ENCODE measurements at places on chromosomes 1 and 21.

- no peak for DNase-seq
Measured at GRCh38 chr21:45715441-45715840, 71.9 kb downstream of the PCBP3 start.

DNA sequence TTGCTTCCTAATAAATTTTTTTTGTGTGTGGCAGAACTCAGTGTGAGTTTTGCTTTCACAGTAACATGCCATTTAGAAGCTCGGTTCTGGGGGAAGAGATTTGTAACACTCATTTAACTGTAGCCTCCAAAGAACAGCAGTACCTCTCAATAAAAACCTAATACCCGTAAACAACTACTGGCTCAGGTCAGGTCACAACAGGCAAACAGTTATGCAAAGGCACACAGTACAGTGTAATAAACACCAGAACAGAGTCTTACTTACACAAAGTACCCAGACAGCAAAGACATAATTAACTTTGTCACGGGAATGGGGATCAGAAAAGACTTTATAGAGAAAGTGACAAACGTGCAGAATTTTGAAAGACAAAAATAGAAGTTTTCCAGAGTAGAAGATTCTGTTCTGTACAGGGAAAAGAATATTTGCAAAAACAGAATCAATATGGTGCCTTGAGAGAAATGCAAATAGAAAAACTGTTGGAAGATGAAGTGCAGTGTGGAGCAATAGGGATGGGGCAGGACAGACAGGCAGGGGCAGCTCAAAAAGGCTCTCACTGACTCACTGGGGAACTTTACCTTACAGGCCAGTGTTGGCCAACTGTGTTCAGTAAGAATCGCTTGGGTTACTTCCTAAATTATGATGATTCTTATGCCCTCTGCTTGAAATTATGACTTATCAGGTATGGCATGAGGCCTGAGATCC, 38.8 kb downstream of the EGLN1 start:
- no peak for DNase-seq

DNA sequence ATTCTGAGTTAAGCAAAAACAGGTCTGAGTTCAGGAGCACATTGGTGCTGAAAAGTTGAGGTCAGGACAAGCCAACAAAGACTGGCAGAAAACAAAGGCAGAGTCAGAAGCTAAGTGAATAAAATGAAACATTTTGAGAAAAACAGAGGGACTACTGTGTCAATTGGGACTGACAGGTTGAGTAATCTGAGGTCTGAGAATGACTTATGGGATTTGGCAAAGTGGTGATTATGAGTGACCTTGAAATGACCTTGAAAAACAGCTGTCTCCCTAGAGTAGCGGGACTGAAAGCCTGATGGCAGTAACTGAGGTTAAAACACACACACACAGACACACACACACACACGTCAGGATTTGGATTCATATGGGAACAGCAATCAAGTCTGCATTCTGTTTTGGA, 8.8 kb upstream of the COG2 start:
- DNase-seq, result no peak

DNA sequence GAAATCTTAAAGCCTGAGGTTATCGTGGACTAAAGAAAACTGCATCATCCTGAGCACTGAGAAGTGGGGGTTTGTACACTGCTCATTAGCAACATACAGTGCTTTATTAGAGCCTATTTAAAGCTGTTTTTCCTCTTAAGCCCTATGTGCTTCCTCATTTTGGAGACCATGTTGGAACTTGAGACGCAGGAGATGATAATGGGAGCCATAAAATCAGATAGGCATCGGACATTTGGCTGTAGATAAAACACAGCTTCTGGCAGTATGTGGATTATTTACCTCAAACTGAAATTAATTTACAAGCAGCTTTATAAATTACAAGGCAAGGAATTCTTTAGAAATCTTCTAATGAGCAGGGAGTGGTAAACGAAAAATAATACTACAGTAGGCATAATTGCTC, 147.7 kb upstream of the IVNS1ABP start:
- DNase-seq, result no peak

DNA sequence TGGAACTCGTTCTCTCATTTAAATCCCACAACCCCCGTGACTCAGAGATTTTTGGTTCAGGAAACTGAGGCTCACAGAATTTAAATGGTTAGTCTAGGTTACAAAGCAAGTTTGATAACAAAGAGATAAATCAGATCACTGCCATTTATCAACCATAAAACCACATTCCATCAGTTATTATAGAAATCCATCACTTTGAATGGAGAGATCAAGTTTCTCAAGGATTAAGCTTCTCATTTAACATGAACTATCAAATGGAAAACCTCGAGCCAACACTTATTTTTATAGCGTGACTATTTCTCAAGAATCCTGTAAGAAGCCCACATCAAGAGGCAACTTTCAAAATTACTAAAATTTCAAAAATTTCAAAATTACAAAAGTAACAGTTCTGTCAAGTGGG, 11.9 kb downstream of the WLS start:
- no peak for DNase-seq

DNA sequence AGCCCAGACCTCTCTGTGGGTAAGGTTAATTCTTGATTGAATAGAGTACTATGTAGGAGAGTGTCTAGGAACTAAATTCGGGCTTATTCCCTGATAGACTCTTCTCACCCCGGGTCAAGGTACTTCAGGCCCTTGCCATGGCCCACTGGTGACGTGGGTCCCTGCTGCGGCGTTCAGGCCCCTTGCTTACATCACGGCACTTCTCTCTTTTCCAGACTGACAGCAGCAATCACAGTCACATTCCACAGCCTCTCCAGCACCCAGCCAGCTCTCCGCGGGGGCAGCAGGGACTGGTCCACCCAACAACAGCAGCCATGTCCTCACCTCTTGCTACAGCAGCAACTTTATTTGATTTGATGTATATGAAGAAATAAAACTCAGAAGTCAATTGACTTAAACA, 401.2 kb upstream of the VAMP3 start:
- DNase-seq, result no peak

GRCh38 chr1:158200527-158200926, 19.8 kb downstream of the CD1D start:
- no peak for DNase-seq

GRCh38 chr1:152884966-152885624, 7.0 kb downstream of the SMCP start:
- DNase-seq, result no peak

GRCh38 chr1:156910309-156910782, 10.1 kb upstream of the LRRC71 start:
- DNase-seq, result no peak

GRCh38 chr1:95380909-95381308, 146.9 kb downstream of the RWDD3 start:
- DNase-seq, result no peak

DNA sequence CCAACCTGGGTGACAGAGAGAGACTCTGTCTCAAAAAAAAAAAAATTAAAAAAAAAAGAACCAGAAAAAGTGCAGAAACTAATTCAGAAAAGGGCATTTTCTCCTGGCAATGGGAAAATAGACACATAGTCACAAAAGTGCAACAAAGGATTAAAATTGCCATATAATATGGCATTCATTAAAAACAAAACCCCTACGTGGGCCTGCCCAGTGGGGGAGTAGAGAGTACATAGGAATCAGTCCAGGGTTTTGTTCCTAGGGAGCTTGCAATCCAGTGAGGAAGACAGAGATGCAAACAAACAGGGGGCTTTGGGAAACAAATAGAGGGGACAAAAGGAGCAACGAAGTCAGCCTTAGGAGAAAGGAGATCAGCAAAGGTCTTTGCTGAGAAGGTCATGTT, 4.5 kb upstream of the TRABD2B start:
- DNase-seq, result no peak

DNA sequence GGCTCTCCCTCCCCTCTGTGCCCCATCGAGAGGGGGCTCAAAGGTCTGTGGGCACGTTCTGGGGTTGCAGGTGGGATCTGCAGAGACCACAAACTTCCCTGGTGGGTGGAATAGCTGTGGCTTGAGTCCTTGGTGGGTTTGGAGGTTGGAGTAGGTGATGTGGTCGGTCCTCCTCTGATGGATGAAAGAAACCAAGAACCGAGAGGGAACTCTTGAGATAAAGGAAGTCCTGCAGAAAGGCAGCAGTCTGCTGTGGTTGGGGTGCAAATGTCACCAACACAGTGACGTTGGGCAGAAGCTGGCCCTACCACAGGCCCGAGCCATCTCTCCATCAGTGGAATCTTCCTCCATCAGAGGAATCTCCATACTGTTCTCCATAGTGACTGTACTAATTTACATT, 171.8 kb downstream of the FCRL5 start:
- DNase-seq, result no peak

DNA sequence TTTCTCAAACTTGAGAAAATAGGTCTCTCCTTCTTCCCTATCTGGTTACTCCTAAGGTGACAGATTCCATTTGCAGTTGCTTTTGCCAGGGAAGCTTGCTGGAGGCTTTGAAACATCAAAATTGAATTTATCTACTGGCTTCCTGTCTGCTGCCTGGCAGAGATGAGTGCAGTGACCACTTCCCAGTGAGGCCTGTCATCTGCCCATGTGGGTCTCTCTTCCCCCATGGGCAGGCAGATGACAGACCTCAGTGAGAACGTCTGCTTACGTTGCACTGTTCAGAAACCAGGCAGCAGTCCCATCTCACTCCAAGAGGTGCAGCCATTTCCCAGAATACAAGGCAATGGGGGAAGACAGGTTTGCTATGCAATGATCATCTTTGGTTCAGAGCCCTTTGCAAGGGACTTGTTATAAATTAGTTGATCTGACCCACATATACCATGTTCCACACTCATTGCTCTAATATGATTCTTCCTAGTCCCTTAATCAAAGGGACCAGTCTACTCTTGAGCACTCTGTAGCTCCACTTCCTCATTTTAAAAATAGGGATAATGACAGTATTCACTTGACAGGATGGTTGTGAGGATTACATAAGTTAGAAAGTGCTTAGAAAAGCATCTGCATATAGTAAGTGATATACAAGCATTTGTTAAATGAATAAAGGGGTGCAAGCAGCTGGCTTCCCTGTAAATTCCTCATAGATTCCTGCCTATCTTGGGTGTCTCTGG, 10.6 kb downstream of the PGBD5 start:
- DNase-seq, result no peak

- no peak for DNase-seq
Measured at GRCh38 chr21:36120304-36120888, 14.5 kb upstream of the CBR3 start.

GRCh38 chr1:95006681-95007080, 66.1 kb downstream of the ALG14 start:
- no peak for DNase-seq

GRCh38 chr1:1778663-1779319, 521 bp upstream of the NADK start:
- peak; percentile 80 for DNase-seq

DNA sequence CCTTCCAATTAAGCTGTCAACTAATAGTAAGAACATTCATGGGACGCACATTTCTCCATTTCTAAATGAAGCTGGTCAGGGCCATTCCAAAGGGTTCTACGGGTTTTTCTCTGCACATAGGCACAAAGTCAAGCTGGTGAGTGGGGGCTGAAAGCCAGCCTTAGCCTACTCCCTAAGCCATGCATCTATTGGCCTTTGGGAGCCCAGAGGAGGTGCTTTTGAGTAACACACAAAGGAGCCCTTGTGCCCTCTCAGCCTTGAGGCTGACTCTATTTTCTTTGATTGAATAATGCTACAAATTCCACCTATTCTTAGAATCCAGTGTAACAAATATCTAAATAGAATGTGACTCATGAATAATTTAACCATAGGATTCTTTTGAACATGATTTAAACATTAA, 73.6 kb downstream of the RGS13 start:
- no peak for DNase-seq

DNA sequence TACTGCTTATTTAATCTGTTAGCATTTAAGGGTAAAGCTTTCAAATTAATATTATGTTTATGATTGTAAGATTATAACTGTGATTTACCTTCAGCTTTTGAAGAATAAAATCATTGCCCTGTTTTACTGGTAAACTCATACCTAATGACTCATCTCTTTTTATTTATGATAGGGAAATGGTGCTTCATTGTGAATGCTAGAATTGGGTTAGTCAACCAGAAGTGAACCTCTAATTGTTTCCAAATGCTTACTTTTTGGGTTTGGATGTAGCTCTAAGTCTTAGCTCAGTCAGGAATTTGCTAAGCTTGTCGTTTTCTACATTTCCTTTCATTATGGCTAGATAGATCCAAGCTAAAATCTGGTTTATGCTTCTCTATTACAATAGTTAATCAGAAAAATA, 59.4 kb downstream of the SLC30A7 start:
- no peak for DNase-seq

DNA sequence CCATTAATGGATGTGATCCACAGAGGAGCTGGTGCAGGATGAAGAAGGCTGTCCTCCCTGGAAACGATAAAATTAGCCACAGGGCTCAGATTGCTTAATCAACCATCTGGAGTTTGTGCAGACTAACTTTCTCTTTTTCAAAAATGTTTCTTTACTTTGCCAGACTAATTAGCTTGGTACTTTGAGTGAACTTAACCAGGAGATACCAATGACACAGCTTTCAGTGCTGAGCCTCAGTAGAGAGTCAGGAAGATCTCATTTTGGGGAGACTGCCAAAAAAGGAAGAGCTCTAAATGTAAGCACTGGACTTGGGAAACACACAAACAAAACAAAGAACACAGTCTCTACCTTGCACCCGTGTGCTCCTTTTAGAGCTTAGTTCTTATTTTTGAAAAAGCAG, 248.1 kb upstream of the DEPDC1 start:
- DNase-seq, result no peak

DNA sequence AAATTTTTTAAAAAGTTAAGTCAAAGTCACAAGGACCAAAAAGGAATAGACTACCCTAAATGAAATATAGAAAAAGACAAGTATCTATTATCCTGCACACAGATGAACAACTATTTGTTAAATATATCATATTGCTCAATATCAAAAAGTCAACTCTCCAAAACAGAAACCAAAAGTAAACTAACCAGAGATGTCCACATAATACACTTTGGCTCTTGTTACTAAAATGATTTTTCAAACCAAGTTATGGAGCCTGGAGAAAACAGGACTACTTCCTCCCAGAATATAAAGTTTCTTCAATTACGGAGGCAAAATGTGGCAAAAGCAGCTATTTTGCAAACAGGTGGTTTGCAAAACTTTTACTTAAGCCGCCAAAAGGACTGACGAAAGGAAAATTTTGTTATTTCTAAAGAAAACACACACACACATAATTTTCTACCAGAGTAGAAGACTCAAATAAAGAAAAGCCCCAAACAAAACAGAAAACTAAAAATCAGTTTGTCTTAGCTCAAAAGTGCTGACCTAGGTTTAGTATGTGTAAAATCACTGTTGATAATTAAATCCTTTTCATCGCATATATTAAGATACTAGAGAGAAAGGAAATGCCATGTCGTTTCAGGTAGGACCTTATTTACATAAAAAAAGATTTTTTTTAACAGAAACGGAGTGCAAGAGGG, 1.1 kb downstream of the DPYD start:
- DNase-seq, result no peak

DNA sequence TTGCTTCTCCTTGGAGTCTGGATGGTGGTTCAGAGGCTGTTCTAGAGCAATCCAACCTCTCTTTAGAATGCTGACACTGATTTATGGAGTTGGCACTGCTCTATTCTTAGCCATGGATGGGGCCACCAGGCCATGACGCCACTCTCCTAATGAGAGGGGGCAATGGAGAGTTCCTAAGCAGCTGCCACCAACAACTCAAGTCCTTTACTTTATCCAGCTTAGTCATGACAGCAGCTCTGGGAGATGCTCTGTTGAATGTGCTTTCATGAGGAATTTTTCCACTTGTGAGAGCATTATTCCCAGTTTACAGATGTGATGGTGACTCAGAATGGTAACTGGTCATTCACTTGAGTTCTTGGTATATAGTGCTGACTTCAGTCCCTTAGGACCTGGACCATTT, 366.3 kb downstream of the HHAT start:
- DNase-seq, result no peak

- no peak for DNase-seq
Measured at GRCh38 chr1:176199707-176200106, 7.4 kb downstream of the COP1 start.

GRCh38 chr1:182441719-182442118, 8.2 kb upstream of the RGSL1 start:
- no peak for DNase-seq
